Stomach (tissue), 19 donors: ENCODE measurements at places on chromosomes 7 and 10. TPM values are rescaled to one million over a fixed set of nuclear protein-coding genes. Genes with fewer than 3 reads are reported as not detected.

DNA sequence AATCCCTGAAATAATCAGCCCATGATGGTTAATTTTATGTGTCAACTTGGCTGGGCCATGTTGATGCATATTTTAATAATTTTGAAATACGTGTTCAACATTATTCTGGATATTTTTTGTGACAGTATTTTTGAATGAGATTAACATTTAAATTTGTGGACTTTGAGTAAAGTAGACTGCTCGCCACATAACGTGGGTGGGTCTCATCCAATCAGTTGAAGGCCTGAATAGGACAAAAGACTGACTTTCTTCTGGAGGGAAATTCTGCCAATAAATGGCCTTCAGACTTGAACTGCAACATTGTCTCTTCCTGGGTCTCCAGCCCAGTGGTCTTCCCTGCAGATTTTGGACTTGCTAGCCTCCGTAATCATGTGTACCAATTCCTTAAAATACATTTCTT is 53.6 kb upstream of the BICC1 start:
- H3K36me3 ChIP-seq: no peaks in the 10 kb centered on the region
- no peak overlapping the region for H3K4me3 ChIP-seq
- no peak overlapping the region for H3K27ac ChIP-seq
- H3K4me1 ChIP-seq: peaks cover 7% of the 10 kb centered on the region

DNA sequence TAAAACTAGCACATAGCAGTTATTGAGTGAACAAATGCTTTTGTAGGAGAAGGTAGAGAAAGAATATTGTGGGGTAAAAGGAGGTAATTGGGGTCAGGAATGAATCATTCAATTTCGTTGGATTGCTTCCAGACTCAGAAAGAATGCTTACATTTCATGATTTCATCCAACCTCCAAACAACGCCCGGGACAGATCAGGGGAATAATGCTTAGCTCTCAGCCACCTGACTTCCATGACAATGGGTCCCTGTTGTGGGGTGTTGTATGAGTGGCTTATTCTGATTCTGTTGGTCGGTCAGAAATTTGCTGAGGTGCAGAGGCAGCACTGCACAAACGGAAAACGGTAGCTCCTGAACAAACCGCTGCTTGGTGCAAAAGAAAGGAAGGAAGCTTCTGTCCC is 24.0 kb upstream of the INPP5F start:
- no peak for DNase-seq
- no peak overlapping the region for H3K27ac ChIP-seq
- H3K4me1 ChIP-seq: no peaks in the 10 kb centered on the region
- H3K36me3 ChIP-seq: no peaks in the 10 kb centered on the region

Gene MINDY4
- polyA plus RNA-seq: 1.7 TPM

Gene CFTR
- polyA plus RNA-seq: 1.1 TPM

GRCh38 chr10:96153070-96153469 is 23.0 kb downstream of the ZNF518A start:
- no peak overlapping the region for H3K27ac ChIP-seq
- DNase-seq: no peak
- no peaks in the 10 kb centered on the region for H3K27me3 ChIP-seq

Gene MYOZ1
- 1.2 TPM for polyA plus RNA-seq

Gene LRIT1
- polyA plus RNA-seq: not detected

Gene DMBT1
- polyA plus RNA-seq: 0.19 TPM

DNA sequence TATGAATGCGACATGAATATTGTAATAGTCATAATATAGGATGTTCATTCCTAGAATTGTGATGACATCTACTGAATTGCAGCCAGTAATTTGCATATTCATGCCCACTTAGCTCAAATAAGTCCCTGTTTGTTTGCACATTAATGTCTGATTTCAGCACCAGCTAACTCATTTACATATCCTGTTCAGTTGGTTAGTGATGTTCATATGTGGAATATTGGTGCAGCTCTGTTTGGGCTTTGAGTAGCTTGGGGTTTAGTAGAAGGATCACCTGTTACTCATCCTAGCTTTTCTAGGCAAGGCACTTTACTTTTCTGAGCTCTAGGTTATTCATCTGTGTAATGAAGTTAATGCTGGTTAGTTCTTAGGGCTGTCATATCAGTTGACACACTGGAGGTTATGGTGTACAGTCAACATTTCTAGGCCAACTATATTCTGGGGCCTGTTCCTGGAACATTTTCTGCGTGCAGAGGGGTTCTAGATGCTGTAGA is 238.4 kb downstream of the EXOC4 start:
- peaks cover 8% of the 10 kb centered on the region for H3K36me3 ChIP-seq
- no peaks in the 10 kb centered on the region for H3K4me1 ChIP-seq
- no peaks in the 10 kb centered on the region for H3K27me3 ChIP-seq
- H3K27ac ChIP-seq: no peak overlapping the region
- DNase-seq: no peak
- no peak overlapping the region for H3K4me3 ChIP-seq

- H3K4me1 ChIP-seq: no peaks in the 10 kb centered on the region
- H3K27ac ChIP-seq: peak overlapping the region; percentile 93
- H3K36me3 ChIP-seq: no peaks in the 10 kb centered on the region
- no peak for DNase-seq
- no peak overlapping the region for H3K4me3 ChIP-seq
- H3K27me3 ChIP-seq: no peaks in the 10 kb centered on the region
Measured at GRCh38 chr10:123869020-123869414, 22.6 kb downstream of the CPXM2 start.

DNA sequence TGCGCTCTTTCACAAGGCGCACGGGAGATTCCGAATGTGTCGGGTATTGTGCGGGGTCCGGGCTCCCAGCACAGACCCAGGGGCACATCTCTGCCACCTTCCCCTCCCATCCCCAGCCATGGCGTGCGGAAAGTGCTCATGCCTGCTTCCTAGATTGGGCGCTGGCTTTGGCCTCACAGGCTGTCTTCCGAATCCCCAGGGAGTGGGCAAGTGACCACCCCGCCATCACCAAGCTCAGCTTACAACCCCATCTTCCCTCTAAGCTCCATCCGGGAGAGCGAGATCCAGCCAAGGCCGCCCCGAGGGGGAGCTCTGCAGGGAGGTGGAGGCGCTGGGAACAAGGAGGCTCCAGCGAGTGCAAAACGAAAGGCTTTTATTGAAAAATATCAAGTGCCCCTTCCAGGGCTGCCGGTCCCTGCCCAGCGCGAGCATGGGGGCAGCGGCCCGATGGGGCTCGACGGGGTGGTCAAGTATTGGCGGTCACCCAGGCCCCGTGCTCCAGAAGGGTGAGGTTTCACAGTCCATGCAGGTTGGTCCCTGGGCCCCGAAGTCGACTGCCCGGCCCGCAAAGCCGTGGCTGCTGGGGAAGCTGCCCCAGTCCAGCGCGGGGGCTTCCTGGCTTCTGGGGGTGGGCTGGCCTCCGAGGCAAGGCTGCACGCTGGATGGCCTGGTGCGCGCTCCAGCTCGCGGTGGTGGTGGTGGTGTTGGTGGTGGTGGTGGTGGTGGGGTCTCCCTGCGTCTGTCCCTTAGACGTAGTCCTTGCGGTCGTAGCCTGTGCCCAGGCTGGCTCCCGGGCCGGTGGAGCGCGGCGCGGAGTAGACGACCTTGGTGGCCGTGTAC is 1.2 kb downstream of the CLDN3 start:
- no peaks in the 10 kb centered on the region for H3K36me3 ChIP-seq
- no peak overlapping the region for H3K27ac ChIP-seq
- no peak for DNase-seq
- no peak overlapping the region for H3K4me3 ChIP-seq
- H3K4me1 ChIP-seq: peaks cover 22% of the 10 kb centered on the region
- peaks cover 21% of the 10 kb centered on the region for H3K27me3 ChIP-seq

Gene PKD2L1
- polyA plus RNA-seq: 0.23 TPM
